ENCODE measurements at places on chromosomes 3 and 15.

GRCh38 chr3:104907507-104907906 lies 459.2 kb upstream of the ALCAM start:
- DNase-seq, result no peak

DNA sequence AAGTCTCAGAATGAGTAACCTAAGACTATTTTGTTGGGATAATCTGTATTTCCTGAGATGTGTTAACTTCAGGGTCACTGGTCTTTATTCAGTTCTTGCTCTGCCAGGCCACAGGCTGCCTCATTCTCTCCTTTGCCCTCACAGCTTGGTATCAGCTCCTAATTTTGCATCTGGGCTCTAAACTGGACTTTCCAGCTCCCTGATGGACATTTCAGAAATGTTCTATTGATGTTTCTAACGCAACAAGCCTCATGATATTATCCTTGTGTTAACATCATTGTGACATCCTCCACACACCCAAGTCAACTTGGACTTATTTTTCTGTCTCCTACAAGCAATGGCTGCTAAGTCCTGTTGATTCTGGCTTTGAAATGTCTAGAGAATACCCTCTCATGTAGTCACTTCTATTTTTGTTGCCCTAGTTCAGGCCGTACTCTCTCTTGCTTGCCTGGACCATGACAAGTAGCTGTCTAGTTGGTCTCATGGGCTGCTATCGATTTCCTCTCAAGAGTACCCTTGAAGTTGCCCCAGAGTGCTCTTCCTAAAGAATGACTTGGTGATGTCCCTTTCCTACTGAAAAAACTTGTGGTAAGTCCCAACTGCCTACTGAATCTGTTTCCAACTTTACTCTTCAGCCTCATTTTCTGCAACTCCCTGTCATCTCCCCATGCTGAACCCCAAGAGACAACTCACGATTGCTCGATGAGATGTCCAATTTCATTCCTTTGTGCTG lies 52.7 kb downstream of the CHST2 start:
- DNase-seq, result no peak

- no peak for DNase-seq
Measured at GRCh38 chr3:152496716-152497115, 228.0 kb downstream of the MBNL1 start.

DNA sequence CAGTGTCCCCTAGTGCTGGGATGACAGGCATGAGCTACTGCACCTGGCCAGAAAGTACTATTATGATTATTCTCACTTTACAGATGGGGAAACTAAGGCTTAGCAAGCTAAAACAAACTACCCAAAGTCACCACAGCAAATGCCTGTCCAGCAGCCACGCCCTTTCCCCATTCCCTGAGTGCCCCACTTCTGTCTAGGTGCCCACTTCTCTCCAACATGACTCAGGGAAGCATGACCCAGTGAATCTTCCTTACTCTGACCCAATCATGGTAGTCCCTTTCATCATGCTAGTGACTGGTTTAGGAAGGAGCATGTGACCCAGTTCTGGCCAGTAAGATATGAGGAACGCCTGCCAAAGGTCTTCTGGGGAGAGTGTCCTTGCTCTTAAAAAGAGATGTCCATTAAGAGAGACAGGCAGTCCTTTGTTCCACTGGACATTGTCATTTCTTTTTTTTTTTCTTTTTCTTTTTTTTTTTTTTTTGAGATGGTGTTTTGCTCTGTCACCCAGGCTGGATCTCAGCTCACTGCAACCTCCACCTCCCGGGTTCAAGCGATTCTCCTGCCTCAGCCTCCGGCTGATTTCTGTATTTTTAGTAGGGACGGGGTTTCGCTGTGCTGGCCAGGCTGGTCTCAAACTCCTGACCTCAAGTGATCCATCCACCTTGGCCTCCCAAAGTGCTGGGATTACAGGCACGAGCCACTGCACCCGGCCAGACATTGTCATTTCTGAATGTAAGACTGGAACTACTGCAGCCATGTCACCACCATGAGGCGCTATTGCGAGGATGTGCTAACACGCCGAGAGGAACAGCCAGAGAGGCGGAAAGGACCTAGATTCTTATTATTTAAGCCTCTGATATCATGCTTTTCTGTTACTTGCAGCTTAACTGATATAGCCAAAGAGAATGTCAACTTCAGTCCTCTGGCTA lies 19.8 kb downstream of the MEGF11 start:
- no peak for DNase-seq

GRCh38 chr3:196081002-196081833 lies 672 bp downstream of the TFRC start:
- DNase-seq, result peak; percentile 23

DNA sequence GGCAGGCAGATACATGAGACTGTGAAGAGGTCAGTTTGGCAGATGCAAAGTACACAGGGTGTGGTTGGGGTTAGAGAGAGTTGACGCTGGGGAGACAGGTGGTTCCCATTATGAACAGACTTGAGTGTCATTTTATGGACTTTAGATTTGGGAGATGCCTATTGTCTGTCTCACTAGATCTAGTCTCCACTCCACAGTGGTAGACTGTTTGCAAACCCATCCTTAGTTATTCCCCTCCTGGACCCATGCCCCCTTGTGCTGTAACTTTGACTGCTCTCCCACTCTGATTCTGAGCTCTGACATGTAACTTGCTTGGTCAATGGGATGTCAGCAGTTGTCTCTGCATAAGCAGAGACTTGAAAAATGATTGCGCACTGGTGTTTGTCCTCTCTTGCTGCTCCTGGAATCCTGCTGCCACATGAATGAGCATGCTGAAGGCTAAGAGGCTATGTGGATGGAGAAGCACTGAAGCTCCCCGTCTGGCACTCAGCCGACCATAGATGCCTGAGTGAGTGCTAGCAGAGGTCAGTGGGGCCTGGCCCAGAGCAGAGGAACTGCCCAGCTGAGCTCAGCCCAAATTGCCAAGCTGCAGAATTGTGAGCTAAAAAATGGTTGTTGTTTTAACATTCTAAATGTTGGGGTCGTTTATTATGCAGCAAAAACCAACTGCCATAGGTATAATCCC lies 88.2 kb downstream of the FAM43A start:
- DNase-seq, result no peak

GRCh38 chr3:77014226-77014625 lies 25.7 kb upstream of the ROBO2 start:
- no peak for DNase-seq

GRCh38 chr3:82012775-82013174 lies 251.3 kb upstream of the GBE1 start:
- no peak for DNase-seq

GRCh38 chr15:81562986-81563385 lies 189.0 kb upstream of the TMC3 start:
- DNase-seq, result no peak

GRCh38 chr3:170038434-170039110 lies 777 bp downstream of the GPR160 start:
- DNase-seq, result no peak

DNA sequence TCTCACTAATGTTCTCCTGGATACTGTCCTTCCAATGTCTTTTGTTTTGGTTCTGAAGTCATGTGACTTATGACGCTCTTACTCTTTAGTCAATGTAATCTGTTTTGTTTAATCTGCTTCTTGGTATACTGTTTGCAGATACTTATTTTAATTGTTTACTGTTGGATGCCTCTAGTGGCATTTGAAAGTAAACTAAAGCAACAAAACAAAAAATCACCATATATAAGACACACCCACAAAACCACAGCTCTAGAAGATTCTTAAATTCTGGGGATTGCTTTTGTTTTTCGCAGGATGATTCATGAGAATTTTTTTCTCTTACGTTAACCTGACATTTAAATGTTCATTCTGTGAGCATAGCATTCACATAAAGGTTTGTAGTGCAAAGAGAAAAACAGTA lies 16.8 kb downstream of the SLC25A26 start:
- DNase-seq, result no peak

DNA sequence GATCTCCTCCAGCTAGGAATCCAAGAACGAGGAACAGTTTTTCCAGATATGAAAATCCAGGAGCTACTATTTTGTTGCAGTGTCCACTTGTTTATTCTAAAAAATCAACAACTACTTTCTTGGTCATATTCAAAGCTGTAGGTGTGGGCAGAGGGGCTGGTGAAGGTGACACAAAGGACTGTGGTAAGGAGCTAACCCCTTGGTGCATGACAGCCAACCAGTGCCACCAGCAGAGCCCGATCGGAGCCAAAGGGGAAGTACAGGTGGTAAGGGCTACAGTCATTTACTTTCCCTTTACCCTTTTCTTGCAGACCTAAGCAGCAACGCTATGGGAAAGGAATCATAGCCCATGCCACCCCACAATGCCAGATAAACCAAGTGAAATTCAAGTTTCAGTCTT lies 30.7 kb downstream of the PLA1A start:
- no peak for DNase-seq

DNA sequence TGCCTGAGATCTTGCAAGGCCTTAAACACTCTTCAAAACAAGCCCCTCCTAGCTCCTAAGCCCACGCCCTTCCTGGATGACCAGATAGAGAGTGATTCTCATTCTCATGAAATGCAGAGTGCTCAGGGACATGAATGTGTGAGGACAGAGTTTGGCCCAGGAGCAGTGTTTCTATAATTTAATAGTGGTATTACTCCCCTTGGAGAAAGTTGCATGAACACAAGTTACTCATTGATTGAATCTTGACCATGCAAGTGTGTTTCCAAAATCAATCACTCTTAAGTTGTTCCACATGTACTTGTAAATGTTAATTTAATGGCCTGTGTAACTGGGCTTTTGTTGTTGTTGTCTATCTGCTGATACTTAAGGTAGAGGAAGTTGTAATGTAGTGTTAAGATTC lies 181.6 kb downstream of the ADAMTSL3 start:
- no peak for DNase-seq

- DNase-seq, result no peak
Measured at GRCh38 chr3:72031581-72031980, 246.6 kb upstream of the PROK2 start.

DNA sequence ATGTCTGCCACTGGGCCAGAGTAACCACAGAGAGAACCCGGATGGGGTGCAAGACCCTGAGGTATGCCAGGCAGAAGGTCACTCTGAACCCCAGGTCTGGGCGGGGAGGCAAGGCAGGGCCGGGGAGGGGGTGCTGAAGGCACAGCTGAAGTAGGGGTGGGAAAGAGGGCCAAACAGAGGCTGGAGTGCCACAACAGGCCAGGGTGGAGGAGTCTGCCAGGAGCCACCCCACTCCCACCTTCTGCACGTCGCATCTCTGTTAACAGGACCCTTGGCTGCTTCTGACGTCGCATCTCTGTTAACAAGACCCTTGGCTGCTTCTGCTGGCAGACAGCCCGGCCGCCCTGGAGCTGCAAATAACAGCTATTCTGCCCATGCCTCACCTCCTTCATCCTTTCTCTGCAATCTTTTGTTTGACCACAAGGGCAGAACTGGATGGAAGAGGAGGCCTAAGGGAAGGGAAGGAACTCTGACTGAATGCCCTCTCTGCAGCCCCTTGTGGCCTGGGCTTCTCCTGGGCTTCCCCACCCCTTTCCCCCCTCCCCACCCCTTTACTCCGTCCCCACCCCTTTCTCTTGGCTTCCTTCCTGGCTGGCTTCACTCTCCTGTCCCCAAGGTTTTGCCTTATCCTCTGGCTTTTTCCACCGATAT lies 20.6 kb upstream of the FBLN2 start:
- DNase-seq, result no peak

DNA sequence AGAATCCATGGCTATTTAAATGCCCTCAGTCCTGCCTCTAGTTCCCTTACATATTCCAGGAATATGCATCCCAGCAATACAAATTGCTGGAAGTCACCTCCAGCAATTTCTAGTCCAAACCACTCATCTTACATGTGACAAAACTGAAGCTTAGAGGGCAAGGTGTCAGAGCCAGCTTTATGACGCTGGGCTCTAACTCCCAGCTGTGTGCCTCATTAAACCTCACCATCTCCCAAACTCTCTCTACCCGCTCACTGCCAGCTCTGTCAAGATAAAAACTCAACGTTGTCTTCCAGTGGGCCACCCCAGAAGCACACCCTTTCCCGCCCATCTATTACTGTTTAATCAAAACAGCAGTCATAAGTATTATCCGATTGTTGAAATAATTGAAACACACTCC lies 7.9 kb downstream of the TNIK start:
- no peak for DNase-seq

- no peak for DNase-seq
Measured at GRCh38 chr3:192652727-192653126, 74.6 kb downstream of the FGF12 start.

GRCh38 chr15:71443538-71443937 lies 328.3 kb downstream of the THSD4 start:
- DNase-seq, result no peak

DNA sequence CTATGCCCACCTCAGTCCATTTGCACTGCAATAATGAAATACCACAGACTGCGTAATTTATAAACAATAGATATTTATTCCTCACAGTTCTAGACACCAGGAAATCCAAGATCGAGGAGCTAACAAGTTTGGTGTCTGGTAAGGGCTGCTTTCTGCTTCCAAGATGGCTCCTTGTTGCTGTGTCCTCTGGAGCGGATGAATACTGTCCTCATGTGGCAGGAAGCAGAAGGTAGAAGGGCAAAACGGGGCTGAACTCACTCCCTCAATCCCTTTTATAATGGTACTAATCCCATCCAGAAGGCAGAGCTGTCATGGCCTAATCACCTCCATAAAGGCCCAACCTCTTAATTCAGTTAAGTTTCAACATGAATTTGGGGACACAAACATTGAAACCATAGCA lies 75.3 kb downstream of the P2RY1 start:
- DNase-seq, result no peak

DNA sequence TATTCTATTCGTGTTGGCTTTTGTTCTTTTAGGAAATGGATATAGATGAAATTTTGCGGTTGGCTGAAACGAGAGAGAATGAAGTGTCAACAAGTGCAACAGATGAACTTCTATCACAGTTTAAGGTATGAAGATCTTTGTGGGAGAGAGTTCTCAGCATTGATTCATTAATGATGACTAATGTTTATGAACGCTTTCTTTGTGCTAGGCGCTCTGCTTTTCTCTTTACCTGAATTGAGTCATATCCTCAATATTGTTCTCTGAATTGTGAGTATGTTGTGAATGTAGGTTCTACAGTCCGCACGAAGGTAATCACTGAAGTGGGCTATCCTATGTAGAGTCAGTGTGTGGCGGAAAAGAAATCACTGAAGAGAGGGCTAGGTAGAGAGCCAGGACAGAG lies 81.2 kb downstream of the CHD2 start:
- no peak for DNase-seq

DNA sequence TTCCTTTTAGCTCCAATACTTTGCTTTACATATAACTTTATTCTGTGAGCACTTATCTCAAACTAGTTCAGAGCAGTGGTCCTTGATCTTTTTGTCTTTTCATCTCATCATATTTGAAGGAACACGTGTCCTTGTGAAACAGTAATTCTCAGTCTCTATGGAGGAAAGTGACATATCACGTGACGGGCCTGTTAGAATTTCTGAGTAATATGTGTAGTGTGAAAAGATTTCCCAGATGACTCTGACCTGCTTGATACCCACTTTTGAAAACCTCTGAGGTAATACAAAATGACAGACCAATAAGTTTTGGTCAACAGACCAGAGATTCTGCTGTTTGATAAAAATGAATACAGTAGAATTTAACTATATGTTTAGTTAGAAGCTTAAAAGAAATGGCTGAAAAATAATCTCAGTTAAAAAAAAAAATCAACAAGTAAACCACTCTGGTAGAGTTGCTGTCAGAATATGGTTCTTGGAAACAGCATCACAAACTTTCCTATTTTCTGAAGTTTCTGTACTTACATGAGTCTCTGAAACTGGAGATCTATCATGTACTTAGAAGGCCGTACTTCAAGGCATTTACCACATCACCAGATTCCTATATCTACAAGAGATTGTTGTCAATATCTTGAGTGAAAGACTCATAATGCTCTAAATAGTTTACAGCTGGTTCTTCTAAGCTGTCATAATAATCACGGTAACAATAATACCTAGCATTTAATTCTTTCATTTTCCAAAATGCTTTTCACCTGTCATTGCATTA lies 590.2 kb upstream of the TBL1XR1 start:
- DNase-seq, result no peak

- DNase-seq, result no peak
Measured at GRCh38 chr3:4821975-4822374, 157.3 kb upstream of the BHLHE40 start.

Data from GM18507 (cell line).